ENCODE measurements at places on chromosomes 6 and 20.
A peak's percentile ranks its signal among the peaks of the same experiment; 100 is the strongest.

GRCh38 chr20:17833036-17833674 is 133.4 kb downstream of the BANF2 start:
- no peak for DNase-seq

DNA sequence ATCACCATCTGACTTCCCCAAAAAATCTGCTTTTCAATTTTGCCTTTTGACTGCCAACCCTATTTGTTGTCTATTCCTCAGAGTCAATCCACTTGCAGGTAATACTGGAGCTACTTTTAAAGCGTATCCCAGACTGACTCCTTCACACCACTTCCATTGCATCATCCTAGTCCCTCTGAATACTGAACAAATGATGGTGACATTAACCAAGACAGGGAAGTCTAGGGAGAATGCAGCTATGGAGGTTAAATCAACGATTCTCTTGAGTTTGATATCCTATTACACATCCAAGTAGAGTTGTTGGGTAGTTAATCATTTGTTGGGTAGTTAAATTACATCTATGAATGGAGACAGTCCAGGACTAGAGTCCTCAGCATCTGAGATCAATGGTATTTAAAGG is 2.0 kb downstream of the OGFRL1 start:
- no peak for DNase-seq

GRCh38 chr20:50232651-50233324 is 42.2 kb downstream of the CEBPB start:
- DNase-seq, result no peak

- no peak for DNase-seq
Observed at GRCh38 chr6:145332011-145332410, 403.3 kb downstream of the EPM2A start.

DNA sequence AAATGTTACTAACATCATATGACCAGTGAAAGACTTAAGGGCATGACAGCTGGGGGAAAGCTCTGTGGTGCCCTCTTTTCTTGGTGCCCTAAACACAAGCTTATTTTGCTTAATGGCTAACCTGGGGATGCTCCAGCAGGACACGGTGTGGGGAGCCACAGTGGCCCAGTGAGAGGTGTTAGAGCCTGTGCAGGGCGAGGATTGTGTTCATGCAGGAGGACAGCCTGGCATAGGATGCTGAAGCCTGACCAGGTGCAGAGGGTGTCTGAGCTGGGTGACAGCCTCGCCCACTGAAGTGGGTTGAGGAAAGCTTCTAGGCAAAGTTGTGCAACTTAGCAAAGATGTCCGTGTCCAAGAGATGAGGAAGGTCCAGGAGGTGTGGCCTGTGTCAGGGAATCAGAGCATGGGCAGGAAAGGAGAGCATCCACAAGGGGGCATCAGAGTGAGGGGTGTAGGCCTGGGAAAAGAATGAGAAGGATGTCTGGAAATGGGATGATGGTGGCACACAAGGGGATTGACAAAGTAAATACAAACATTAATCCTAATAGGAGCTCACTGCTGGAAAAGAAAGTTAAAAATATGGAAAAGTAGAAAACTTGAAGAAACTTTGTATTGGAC is 33.9 kb downstream of the SLC17A4 start:
- DNase-seq, result peak; percentile 71

GRCh38 chr6:106628658-106629102 is 618 bp downstream of the RTN4IP1 start:
- DNase-seq, result no peak

DNA sequence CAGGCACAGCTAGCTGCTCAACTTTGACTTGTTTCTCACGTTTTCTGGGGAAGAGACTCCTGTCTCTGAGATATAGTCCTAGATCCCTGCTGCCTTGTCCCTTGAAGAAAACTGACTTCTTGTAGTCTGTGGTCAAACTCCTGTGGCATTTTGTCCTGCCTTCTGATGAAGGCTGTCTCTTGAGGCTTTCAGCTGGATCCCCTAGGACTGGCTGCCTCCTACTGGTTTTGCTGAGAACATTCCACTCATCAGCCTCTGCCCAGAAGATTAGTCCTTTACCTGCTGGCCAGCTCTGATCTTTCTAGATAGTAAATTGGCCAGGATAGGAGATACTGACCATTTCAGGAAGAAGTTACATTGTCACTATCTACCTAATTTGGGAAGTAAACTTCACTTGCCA is 71.9 kb upstream of the CNR1 start:
- no peak for DNase-seq
